HCT116 (cell line): ENCODE measurements at places on chromosomes 2 and 18.
A peak's percentile ranks its signal among the peaks of the same experiment; 100 is the strongest.

DNA sequence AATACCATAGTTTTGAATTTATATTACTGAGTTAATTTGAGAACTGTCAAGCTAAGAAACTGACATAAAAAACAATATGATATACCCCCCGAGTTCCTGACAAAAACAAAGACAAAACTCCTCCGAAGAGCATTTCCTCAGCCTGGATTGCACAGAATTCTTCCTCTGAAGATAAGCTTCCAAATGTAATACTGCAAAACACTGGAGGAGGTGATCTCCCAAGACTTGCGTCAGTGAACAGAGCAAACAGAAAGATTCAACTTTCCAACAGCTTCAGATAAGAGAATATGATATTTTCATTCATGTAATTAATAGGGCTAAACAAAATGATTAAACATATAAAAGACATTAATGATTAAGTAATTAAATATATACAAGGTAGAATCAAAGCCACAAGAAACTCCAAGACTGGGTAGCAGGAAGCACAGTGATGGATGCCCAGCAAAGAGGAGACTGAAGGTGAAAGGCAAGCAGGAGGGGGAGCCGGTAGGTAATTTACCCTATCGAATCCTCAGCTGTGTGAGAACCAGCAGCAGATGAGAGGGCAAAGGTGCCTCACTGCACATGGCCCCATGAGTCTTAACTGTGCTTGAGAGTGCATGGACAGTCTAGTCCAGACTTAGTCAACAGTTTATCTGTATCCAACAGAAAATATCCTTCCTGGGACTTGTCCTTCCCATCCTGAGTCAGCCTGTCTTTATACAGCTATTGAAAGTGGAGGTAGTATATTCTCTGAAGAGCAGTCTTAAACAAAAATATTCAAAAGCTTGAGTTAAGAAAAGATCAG lies 18.3 kb upstream of the SERPINB3 start:
- DNase-seq: no peak

DNA sequence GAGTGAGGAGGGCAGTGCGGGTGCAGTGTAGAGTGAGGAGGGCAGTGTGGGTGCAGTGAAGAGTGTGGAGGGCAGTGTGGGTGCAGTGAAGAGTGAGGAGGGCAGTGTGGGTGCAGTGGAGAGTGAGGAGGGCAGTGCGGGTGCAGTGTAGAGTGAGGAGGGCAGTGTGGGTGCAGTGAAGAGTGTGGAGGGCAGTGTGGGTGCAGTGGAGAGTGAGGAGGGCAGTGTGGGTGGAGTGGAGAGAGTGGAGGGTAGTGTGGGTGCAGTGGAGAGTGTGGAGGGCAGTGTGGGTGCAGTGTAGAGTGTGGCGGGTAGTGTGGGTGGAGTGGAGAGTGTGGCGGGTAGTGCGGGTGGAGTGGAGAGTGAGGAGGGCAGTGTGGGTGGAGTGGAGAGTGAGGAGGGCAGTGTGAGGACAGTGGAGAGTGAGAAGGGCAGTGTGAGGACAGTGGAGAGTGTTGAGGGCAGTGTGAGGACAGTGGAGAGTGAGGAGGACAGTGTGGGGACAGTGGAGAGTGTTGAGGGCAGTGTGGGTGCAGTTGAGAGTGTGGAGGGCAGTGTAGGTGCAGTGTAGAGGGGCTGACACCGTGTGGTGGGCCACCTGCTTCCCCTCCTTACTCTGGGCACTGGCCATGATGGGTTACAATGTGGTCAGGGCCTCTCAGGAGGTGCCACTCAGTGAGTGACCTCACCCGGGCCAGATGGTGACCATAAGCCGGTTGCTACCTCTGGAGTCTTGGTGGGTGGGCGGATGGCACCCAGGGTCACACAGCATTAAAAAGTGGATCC lies 28.5 kb downstream of the INPP4A start:
- DNase-seq: no peak

DNA sequence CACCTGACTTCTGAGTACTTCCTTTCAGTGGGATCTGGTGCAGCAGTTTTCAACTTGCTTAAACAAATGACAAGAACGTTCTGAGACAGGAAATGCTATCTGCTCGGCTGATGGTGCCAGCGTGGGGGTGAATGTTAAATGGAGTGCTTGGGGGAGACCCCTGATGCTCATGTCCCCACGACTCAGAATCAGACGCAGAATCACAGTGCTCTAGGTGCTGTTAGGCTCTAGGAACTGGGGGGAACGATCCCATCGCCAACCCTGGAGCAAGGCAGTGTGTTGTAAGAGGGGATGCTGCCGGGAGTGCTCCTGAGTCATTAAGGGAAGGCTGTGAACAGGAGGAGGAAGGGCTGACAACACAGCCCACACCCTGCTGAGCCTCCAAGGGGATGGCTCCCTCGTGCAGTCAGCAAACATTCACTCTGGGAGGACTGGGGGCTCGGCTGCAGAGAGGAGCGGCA lies 34.1 kb upstream of the KCNF1 start:
- no peak for DNase-seq

DNA sequence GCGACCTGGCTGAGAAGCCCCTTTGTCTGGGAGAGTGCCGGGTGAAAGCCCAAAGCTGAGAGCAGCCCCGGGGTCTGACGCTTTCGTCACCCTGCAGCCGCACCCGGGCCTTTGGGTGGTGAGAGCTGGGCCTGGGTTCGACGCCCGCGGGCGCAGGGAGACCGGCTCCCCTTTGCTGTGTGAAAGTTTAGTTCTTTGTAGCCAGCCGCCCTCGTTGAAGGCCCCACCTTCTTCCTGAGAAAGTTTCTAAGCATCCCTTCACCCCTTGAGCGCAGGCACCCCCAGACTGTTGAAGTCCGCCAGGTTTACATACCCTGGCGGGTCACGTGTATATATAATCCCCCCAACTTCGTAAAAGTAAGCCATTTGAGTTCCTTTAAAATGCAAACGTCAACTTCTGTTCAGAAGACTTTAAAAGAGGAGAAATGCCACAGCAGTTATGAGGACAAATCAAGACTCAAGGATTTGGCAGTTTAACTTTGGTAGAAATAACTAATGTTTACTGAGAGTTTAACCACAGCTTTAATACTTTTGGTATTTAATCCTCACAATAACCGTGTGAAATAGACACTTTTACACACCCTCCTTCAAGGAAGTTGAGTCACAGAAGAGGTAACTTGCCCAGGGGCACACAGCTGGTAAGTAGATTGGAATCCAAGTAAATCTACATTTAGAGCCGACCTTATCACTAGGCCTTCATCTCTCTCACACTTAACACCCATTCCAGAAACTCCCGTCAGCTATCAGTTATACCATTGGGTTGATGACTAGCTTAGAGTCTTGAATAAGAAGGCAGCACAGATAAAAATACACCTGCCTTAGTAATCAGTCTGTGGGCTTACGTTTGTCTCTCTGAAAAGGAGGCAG lies 1.1 kb upstream of the MBOAT2 start:
- DNase-seq: no peak

GRCh38 chr2:46171996-46172546 lies 125.1 kb upstream of the EPAS1 start:
- DNase-seq: peak; percentile 12

DNA sequence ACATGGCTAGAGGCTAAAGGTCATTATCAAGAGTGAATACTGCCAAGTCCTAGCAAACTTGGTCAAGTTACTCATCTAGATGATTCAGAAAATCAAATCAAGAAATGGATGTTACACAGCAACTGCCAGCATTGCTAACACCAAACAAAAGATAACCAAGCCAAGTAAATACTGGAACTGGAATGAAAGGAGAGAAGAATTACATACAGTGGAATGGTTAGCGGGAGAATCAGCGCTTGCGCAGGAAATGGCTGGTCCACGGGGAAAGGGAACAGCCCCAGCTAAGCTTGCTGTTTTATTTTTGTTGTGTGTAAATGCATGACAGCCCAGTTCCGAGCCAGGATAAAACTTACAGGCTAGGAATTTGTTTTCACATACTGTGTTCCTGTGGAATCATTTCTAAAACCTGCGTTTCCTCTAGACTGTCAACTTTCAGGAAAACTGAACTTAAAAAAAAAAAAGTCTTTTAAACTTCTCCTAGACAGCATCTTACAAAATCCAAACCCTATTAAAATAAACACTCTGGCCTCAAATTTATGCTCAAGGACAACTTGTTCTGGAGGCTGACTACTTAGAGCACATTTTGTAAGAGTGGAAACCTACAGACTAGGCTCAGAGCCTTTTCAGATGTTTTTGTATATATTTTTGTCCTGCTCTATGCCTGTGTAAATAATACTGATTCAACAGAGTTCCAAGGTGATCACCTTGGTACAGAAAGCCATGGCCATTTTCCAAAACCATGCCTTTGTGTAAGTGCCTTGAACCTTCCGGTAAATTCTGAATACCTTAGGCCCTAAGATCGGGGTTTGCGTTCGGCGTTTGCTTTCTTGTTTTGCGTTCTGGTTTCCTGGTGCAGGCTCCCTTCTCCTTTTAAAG lies 30.7 kb upstream of the TXNDC2 start:
- no peak for DNase-seq

DNA sequence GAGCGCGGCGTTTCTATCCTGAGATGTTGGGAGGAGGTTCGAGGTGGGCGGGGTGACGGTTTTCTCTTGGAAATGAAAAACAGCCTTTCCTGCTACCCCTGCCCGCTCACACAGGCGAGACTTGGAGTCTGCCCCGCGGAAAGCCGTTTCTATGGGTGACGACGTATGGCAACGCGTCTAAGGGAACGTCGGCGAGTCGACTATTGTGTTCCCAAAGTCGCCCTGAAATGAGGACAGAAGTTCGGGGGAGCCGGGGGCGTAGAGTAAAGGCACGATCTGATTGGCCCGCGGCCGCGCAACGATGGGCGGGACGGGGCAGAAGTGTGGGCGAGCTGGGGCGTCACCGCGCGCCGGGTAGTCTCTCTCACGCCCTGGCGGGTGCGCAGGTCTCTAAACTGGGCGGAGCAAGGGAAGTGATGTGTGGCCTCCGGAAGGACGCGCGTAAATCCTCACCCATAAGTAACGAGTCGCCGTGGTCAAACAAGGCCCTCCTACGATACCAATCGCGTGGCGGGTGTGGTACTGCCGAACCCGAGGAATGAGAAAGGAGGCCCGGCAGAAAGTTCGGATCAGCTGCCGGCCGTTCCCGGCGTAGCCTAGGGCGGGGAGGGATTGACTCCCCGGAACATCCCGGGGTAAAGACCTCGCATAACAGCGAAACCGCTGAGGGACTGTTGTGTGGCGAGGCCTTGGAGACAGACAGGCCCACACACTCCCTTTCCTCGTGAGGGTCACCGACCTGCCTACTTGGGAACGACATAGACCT lies 89.6 kb downstream of the FAM161A start:
- peak; percentile 97 for DNase-seq

GRCh38 chr2:64538764-64539433 lies 14.8 kb downstream of the AFTPH start:
- no peak for DNase-seq

DNA sequence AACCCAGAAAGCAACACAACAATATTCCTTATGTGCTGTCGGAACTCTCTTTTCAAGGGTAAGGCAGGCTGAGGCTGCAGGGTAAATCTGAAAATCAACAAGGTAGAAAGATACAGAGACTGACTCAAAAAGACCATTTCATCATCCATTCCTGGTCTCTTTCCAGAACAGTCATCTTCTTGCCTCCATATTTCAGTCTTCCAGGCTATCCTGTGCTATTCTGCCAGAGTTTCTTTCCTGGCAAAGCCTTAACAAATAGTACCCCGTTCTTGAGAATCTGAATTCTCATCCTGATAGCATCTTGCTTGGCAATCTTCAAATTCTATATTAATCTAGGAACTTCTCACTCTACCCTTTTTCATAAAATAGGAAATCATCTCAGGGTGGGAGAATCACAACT lies 15.5 kb downstream of the DPP10 start:
- DNase-seq: no peak

DNA sequence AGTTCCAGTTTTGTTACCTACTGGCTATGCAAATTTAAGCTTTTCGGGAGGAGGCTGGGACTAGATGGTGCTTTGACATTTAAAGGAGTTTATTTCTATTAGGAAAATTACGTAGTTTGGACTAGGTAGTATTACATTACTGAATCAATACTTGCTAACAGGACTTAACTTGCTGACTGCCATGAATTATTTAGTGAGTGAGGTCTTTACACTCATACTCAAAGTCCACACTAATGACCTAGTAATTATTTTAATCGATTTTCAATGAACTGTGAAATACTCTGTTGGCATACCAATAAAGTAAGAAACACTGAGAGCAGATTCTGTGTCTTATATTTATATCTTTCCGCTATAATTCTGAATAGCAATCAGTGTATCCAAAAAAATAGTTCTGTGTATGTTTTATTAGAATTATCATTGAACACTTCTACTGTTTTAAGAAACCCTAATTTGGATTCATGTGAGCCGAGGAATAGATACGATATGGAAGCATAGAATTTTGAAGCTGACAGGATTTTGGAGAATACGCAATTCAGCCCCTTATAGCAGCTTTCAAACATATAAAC lies 55.0 kb downstream of the CHST9 start:
- DNase-seq: no peak

DNA sequence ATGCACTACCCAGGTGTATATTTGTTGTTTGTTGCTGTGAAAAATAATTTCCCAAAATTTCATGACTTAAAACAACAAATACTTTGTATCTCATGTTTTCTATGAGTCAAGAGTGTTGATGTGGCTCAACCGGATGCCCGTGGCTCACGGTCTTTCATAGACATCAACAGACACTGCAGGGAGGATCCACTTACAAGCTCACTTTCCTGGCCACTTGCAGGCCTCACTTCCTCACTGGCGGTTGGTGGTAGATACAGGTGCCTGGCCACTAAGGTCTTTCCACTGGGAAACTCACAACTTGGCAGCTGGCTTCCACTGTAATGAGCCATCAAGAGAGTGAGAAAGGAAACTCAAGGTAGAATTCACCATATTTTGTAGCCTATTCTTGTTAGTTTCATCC lies 662.9 kb downstream of the IRS1 start:
- DNase-seq: no peak

- no peak for DNase-seq
These were observed 61.7 kb downstream of the CCDC88A start for GRCh38 chr2:55357927-55358326.

- DNase-seq: no peak
These were observed 439.1 kb upstream of the ID2 start for GRCh38 chr2:8242739-8243138.

DNA sequence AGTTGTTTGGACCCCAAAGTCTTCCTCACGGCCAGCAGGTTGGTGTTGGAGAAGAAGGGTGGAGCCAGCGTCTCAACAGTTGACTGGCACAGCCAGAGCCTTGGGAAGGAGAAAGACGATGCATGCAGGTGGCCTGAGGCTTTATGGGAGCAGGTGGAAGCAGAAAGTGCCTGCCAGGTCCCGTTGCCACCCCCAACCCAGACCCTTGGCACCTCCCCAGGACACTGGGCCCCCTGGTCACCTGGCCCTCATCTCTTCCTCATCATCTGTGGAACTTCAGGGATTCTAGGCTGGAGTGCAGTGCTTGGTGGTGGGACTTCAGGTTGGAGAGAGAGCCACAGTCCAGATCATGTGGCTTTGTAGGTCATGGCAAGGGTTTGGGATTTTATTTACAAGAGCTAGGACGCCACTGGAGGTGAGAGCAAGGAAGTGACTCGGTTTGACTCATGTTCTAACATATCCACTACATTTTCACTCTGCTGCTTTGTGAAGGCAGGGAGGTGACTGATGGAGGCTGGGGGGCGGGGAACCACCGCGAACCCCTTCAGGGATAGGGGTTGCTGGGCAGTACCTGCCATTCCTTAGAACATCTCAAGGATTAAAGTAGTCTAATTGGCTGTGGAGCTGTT lies 62.5 kb upstream of the B3GNT7 start:
- DNase-seq: no peak

- no peak for DNase-seq
These were observed 426.7 kb upstream of the MYT1L start for GRCh38 chr2:2757764-2758163.

GRCh38 chr18:2641638-2642037 lies 13.9 kb upstream of the SMCHD1 start:
- no peak for DNase-seq
